ENCODE measurements at places on chromosomes 4 and X.

- DNase-seq = no peak
Observed at GRCh38 chr4:86633854-86634253, 39.7 kb downstream of the PTPN13 start.

DNA sequence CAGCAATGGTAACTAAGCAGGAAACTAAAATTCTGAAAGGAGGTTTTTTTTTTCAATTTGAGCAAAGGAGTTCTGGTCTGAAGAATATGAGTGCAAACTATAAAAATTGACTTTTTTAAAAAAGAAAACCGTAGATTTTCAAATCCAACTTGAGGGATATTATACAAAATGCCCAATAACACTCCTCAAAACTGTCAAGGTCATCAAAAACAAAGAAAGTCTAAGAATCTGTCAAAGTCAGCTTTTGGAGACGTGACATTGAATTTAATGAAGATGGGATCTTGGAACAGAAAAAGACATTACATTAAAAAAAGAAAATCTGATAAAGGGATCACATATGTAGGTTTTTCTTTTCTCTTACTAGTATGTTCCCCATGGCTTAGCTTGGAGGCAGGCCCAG, 40.4 kb upstream of the AR start:
- no peak for DNase-seq

DNA sequence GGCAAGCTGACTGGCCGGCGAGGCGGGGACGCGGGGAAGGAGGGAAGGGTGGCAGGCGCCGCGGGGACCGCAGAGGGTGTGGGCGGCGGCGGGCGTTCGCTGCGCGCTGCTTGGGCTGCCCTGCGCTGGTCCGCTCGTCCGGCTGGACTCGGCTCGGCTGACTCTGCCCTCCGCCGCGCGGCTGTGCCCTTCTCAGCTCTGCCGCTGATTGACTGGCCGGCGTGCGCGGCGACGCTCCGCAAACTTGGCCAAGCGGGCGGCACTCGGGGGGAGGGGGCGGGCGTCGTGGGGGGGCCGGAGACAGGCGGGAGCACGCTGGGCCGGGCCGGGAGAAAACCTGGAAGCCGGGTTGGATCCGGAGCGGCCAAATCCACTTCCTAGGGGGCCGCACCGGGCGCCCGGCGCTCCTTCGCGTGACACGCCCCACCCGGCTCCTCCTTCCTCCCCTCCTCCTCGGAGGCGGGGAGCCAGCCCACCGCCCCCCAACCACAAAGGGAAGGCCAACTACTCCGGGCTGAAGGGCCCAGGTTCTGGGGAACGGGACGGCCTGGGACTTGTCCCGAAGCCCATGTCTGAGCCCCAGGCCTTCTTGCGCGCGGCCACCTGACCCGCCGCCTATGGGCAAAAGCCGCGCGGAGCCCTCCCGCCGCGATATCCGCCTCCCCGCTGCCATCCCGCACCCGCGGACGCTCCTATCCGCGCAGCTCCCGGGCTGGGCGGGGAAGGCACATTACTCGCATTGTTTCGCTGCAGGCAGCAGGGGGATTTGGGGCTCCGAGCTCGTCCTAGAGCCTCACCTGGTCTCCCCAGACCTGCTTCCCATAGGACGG, at the start of gene GPC4:
Gene GPC4 (minus strand): TSS at position 214 of the 830 bp plus-strand sequence. CDS start 524 bp downstream, outside the sequence.
- no peak for DNase-seq

DNA sequence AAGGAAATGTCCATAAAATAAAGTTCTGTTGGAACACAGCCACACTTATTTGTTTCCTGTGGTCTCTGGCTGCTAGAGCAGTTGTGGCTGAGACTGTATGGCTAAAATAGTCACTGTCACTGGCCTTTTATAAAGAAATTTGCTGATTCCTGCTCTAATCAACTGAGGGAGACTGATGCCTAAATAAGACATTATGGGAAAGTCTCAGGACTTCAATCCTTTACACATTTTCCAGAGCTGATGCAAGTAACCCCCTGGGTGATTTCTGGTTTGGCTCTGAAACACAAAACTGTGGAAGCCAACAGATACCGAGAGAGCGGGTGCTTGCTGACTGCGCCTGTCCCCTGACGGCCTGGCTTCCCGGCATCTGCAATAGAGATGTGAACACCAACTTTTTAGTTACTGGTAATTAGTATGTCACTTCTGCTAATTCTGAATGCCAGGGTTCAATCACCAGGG, 64.0 kb downstream of the POLR2B start:
- DNase-seq = no peak

- peak; percentile 11 for DNase-seq
Observed at GRCh38 chr4:158729716-158730559, 6.7 kb upstream of the PPID start.

DNA sequence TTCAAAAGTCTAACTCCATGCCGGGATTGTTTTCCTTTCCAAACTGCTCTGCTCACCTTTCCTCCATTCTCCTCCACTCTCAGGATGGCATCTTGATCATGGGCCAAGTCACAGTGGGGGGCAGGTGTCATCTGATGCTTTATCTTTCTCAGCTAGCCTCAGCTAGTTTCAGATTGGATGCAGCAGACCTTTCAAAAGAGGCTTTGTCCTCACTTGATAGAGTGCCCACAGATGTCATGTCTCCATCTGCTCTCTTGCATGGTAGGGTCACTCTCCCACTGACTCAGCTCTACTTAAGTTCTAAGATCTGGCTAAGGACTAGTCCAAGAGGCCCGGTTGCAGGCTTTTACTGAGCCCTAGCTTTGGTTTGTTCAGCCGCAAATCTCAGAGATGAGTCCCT, 341.8 kb upstream of the GALNT7 start:
- DNase-seq = no peak

GRCh38 chrX:109785053-109785452, 52.0 kb upstream of the ACSL4 start:
- no peak for DNase-seq

DNA sequence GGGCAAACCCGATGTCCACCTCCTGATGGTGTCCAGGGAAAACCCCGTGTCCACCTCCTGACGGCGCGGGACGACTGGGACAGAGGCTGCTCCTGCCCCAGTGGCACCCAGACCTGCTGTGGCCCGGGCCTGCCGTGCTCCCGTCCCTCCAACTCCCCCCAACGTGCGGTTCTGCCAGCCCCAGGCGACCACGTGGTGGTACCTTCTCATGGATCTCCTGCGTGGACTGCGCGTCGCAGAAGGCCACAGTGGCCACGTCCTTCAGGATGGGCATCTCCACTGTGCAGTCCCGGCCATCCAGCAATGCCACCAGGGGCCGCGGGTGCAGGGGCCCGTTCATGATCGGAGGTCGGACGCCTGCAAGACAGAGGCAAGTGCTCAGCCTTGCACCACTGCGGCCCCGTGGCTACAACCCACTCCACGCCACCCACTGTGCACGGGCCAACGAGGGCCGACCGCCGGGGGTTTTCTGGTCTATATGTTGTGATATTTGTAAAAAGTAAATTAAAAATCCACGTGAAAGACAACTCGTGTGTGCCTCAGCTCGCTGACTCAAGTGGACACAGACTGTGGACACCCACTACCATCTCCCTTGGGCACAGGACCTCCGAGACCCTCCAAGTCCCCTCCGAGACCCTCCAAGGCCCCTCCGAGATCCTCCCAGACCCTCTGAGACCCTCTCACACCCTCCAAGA, 10.8 kb downstream of the CTBP1 start:
- no peak for DNase-seq

Measured in T-helper 22 cell (primary cell).